ENCODE measurements at places on chromosomes 2 and 18.

DNA sequence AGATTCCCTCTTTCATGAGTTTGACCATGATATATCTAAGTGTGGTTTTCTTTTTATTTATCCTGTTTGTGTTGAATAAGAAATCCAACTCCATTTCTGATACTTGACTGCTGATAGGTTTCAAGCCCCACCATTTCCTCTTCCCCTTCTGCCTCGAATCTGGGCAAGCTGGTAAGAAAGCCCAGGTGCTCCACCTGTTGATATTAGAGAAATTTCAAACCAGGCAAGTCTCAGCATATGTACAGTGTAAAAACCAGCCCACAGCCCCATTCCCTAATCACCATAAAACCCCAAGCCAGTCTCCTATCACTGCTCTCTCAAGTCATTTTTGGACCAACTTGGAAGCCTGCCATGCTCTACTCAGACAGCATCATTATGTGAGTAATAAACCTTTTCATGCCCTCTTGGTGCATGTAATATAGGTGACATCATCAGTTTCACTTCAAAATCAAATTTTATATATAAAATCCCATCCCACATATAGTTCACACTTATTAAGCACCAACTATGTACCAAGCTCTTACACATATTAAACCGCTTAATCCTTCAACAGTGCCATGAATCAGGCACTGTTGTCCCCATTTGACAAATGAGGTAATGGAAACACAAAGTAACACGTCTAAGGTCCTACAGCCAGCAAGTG lies 46.6 kb downstream of the SMAD2 start:
- DNase-seq = no peak

GRCh38 chr2:240462073-240462706 lies 26.7 kb downstream of the GPC1 start:
- DNase-seq = peak; percentile 16

DNA sequence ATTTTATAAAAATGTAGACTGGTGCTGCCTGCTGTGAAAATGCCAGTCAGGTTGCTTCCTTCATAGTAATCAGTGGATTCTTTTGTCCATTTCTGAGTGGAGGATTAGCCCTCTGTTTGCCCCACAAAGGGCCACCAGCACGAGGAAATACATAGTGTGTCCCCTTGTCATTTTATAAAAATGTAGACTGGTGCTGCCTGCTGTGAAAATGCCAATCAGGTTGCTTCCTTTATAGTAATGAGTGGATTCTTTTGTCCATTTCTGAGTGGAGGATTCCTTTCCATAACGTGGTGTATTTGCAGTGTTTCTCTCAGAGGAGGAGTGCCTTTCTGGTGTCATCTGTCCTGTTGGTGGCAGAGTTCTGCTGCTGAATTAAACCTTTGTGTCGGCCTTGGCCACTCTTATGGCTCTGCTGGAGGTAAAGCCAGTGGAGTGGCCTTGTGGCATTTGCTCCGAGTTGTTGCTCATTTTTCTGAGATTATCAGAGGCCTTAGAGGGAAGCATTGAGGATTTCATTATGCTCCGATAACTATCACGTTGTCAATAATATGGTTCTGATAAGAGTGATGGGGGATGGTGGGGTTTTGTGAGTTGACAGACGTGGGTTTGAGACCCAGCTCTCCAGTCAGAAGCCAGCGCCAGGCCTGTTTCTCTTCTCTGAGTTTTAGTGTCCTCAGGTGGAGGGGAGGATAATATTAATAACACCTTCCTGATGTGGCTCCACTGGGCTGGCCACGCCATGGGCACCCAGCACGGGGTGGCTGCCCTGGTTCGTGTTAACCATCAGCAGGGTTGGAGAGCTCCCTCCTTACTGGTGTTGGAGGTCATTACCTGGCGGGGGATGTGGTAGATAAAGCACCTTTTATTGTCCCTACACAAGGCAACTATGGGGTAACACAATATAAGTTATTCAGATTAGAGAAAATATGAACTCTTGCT lies 96.6 kb downstream of the NEDD4L start:
- DNase-seq = peak; percentile 47

GRCh38 chr2:161152302-161152701 lies 7.9 kb upstream of the TANK start:
- no peak for DNase-seq

GRCh38 chr2:173652767-173653431 lies 298.2 kb downstream of the CDCA7 start:
- no peak for DNase-seq

DNA sequence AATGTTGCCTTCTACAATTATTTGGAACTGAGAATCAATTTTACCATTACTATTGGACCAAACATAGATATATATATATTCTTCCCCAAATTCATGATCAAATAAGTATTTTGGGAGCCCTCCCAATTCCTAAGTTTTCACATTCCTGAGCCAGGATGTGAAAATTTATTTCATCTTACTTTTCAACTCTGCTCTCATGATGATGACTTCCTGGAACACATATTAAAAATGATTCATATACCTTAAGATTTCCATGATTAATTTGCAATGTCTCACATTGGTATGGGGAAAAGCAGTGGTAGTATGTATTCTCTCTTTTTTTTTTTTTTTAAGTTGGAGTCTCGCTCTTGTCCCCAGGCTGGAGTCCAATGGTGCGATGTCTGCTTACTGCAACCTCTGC lies 596.1 kb upstream of the ZEB2 start:
- DNase-seq = no peak

DNA sequence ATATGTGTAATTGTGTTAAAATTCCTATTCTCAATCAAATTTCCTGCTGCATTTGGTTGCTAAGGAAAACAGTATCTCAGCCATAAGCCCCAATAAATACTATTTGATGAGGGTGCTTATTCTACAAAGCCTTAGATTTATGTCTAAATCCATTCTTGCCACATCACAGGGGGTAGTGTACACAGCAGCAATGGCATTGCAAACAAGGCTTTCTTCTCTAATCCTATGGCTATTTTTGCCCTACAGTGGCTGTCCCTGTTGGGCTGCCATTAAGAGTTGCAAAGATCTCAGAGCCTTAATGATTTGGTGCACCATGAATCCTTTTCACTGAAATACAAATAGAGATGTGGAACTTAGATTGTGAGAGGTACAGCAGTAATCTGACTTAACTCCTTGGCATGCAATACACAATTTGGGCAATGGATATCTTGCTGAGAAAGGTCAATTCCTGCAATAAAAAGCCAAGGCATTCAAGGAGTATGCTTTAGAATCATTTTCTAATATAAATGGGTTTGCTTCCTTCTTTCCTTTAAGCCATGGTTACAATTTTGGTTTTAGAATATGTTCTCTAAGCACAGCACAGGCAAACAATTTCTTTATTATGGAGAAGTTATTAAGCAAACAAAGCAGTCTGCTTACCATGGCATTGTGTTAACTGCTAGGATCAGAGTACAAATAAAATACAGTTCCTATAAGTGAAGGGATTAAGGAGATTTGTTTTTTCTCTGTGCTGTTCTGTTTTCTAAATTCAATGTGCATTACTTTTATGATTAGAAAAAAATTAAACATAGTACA lies 69.8 kb upstream of the CD302 start:
- DNase-seq = no peak

- DNase-seq = no peak
Observed at GRCh38 chr2:231117922-231118613, 6.8 kb downstream of the HTR2B start.

GRCh38 chr2:9757501-9758264 lies 85.6 kb upstream of the TAF1B start:
- DNase-seq = peak; percentile 48

- DNase-seq = no peak
Observed at GRCh38 chr18:65725251-65726050, 25.4 kb upstream of the CDH7 start.

GRCh38 chr2:223949241-223949840 lies 4.2 kb upstream of the WDFY1 start:
- DNase-seq = no peak

DNA sequence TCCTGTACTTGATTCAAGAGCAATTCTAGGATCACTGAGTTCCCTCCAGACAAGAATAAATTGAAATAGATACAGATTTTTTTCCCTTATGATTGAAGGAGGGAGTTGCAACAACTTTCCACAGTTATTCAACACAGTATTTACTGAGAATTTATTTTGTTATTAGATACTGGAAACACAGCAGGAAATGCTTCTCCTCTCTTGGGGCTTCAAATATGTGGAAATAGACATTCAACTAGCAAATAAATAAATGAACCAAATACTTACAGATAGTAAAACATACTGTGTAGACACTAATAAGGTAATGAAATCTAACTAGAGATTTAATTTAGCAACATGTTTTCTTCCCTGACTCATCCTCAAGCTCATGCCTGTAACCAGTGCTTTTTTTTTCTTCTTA lies 169.2 kb downstream of the LNPK start:
- DNase-seq = no peak

DNA sequence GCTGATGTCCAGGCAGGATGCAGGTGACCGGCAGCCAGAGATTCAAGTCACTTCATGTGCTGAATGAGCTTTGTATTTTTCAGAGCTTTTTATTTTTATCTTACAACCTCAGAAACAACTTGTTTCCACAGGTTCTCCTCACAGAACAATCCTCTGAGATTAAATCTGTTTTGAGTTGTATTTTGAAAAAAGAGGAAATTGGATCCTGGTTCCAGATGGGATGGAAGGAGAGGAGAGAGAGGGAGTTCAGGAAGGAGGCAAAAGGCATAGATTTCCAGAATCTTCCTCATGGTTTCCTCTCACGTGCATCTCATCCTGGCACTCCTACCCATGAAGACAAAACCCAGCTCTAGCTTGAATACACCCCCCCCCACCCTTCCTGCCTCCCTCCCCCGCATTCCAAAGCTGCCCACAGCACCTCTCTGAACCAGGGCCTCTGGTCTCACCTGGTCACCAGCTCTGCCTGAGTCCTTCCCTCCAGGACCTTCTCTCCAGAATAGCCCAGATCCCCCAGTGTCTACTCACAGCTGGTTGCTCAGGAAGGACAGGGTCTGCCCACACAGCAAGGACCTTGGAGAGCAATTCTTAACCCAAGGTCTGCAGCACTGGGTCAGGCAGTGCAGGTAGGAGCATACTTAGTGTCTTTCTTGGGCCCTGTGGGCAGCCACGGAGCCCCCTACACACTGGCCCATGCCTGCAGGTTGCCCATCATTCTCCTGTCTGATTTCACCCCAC lies 104.7 kb downstream of the ZFP36L2 start:
- DNase-seq = no peak

DNA sequence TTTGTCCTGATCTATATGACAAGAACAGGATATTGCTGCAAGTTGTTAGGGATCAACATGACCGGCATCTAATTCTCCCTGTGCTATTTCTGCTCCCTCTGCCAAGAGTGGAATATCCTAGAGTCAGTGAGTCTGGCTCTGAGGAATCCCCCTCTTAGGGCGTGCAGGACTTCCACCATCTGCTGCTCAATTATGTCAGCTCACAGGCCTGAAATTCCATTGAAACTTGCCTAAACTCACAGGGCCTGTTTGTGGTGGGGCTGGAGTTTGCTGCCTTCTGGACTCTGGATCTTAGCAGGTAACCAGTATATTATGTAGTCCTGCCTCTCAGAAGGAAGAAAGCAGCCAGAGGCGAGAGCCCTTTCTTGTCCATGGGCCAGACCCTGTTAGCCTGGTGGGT lies 323.0 kb downstream of the TSN start:
- DNase-seq = no peak

DNA sequence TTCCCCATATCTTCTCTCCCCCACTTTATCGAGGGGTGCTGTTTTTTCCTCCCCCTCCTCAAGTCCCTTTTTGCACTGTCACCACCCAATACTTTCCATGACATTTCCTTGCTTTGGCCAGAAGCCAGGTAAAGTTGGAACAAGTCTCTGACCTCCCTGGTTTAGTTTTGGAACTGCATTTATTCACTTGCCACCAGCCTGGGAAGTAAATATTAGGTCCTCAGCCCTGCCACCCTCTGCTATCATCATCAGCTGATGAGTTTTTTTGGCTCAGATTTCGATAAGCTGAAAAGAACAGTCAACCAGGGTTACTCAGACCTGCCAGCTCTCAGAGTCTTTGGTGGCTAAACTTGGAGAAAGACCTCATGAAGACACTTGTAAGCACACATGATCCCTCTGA lies 47.0 kb downstream of the DHRS9 start:
- DNase-seq = no peak

- DNase-seq = no peak
Observed at GRCh38 chr2:85737961-85738360, 15.8 kb upstream of the ATOH8 start.

DNA sequence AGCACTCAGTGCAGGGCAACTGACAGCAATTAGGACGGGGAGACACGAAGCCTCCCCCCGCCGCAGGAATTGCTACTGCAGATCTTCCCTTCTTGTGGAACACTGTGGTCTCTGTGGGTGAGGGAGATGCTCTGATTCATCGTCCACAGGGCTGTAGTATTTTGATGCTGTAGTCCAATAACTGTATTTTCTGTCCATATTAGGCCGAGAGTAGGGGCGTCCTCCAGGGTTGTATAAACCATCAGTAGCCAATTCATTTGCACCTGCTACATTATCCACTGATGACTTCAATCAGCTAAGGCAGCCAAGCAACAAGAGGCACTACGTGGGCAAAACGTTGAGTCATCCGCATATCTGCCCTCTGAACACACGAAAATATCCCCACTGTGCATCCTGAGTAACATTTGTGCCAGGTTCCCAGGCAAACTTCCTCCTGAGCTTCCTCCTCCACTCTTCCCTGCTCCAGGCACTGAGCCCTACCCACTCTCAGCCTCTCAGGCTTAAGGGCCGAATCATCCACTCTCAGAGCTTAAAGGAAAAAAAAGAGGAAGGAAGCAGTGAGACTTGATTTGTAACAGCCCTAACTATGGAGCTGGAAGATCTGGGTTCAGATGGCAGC lies 62.1 kb downstream of the LBH start:
- no peak for DNase-seq

- no peak for DNase-seq
Observed at GRCh38 chr2:224248944-224249371, 152.9 kb downstream of the FAM124B start.

- no peak for DNase-seq
Observed at GRCh38 chr18:67926929-67927864, 410.7 kb upstream of the DSEL start.

- DNase-seq = no peak
Observed at GRCh38 chr2:25034081-25034480, 7.8 kb upstream of the EFR3B start.

GRCh38 chr2:715854-716560 lies 38.8 kb upstream of the TMEM18 start:
- DNase-seq = no peak

DNA sequence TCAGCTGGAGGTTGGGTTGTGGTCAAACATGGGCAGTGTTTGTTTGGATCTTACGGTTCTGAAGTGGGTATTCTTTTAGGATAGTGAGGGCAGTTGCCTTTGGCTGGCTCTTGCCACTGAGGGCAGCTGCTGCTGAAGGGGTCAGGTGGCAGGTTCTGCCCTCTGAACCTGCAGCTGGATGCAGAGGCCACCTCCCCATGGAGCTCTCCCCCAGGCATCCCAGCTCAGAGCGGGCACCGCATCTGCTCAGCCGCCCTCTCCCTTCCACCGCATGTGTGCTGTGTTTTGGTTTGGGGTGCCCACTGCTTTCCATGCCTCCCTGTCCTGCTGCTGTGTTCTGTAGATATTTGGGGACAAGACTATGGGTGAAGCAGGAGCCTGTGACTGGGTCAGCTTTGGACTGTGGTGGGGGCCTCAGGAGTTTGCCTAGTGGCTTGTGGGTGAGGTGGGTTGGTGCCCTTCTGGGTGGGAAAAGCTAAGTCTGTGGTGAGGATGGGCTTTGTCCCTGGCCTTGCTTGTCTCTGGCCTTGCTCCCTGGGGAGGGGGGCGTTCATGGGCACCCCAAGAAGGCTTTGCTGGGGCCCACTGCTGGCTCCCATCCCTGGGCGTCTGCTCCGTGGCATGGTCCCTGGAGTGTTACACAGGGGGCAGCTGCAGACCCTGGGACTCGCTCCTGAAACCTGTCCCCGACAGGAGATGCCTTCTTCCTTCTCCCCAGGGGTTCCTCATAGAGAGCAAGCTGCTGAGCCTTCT lies 28.5 kb downstream of the OTOF start:
- no peak for DNase-seq

GRCh38 chr2:160287476-160287875 lies 87.4 kb upstream of the ITGB6 start:
- no peak for DNase-seq

Data from frontal cortex (tissue), 4 donors.